ENCODE measurements at places on chromosomes 3 and 15.
A peak's percentile ranks its signal among the peaks of the same experiment; 100 is the strongest.

DNA sequence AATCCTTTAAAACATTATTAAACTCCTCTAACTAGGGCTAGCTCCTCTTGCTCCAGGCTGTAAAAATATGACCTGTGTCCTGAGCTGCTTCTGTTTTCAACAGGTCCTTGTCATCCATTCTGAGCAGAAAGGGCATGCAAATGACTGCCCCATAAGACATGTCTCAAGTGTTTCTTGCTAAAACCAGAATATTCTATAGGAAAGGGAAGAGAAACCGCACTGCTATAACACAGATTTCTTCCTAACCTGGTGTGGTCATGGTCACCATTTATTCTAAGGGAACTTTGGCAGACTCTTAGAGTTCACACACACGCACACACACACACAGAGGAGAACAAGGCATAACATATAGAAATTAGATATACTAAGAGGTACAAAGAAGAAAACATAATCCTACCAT lies 34.2 kb upstream of the B3GNT5 start:
- no peak for DNase-seq

- DNase-seq, result no peak
Observed at GRCh38 chr3:121750087-121750415, 510 bp upstream of the GOLGB1 start.

DNA sequence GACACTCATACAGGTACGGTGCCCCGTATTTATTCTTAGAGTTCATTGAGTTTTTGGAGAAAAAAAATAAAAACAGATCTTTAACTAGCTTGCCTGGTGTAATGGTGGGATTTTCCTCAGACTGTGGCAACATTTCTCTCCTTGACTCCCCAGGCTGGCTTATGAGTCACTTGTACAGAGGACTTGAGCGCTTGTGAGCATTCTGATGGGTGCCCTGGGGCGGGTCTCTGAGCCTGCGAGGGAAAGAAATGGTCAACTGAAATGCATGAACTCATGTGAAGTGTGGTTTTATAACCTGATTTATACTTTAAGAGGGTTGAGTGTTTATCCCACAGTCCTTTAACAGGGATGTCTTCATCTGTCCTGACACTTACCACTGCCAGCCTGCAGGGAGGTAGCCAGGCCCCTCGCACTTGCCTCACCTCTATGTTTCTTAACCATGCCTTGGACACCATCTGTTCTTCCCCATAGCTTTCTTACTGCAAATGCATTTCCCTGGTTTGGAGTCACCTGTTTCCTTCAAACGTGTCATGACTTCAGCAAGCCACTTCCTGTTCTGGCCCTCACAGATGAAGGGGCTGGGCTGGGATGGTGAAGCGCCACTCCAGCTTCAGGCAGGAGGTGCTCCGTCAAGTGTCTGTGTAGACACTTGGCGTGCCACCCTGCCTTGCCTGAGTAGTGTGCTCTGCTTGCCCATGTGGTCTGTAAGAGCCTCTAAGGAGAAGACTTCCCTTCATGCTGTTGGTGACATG lies 118.7 kb downstream of the PDE8A start:
- peak; percentile 60 for DNase-seq

GRCh38 chr15:31483986-31484951 lies 157.6 kb downstream of the KLF13 start:
- peak; percentile 58 for DNase-seq

DNA sequence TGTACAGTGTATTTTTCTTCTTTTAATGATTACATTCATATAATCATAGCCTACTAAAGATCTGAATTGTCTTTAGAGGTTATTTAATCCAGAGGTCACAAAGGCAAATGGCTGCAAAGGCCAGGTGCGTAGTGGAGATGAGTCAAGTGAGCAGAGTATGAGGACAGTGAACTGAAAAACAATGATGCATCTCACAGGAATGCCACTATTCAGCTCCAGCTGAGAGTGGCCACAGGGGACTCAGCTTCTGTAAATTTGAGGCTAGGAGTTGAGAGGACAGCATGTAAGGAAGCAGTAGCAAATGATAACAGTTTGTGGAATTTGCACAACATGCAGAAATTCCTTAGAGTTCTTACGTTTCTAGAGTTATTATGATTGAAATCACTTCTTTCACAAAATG lies 50.4 kb downstream of the COL6A5 start:
- DNase-seq, result no peak

Data from activated CD8-positive, alpha-beta T cell treated with anti-CD3 and anti-CD28 coated beads for 36 hours (primary cell).